ENCODE measurements at places on chromosomes 7 and 10.

- DNase-seq, result no peak
These were observed 53.3 kb downstream of the DIP2C start for GRCh38 chr10:636016-636730.

DNA sequence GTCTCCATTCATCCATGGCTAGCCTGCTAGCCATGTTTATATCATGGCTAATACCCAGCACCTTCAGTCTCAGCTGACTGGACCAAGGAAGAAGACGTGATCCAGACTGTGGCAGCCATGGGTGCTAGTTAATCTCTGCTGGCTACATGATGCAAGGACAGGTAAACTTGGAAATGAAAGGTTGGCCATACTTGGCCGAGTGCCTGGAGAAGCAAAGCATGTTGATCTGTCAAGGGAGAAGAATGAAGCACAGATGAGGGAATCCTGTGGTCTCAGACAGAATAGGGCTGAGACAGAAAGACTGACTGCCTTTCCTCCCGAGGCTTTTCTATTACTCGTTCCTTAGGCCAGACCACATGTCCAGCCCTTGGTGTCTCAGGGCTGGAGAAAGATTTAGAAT is 41.1 kb downstream of the CPVL start:
- DNase-seq, result no peak

DNA sequence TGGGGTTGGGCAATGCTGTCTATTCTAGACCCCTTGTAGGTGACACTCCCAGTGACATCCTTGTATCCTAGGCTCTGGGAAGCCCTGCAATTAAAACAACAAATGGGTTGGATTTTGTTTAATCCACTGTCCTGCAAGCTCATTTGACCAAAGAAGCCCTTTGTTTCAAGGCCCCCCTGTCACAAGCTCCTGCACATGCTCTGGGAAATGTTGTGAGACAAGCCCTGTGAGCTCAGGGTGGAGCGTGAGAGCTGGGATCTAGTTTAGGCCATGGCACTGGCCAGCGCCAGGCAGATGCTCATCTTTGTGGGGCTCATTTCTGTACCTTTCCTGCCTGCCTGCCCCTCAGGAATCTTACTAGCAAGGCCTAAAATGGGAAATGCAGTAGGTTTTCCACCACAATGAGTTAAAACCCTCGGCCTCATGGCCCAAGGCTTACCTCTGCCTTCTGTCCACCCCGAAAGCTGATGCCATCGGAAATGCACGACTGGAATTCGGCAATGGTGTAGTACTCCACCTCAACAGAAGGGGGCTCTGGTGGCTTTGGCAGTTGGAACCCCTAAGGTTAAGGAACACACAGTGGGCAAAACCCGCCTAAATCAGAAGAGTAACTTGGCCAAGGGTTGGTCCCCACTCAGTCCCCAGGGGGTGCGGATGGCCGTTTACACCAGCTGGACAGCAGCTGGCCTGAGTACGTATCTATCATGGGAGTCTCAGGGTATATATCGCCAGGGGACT is 112.0 kb downstream of the NEURL1 start:
- DNase-seq, result peak; percentile 76

- no peak for DNase-seq
These were observed 81.5 kb upstream of the GNAI1 start for GRCh38 chr7:80053124-80053523.

- DNase-seq, result no peak
These were observed 65.0 kb downstream of the RBM33 start for GRCh38 chr7:155709453-155709852.

GRCh38 chr7:107048783-107049418 is 4.4 kb downstream of the PRKAR2B start:
- no peak for DNase-seq

GRCh38 chr7:99098824-99099498 is 44.9 kb downstream of the SMURF1 start:
- peak; percentile 68 for DNase-seq

DNA sequence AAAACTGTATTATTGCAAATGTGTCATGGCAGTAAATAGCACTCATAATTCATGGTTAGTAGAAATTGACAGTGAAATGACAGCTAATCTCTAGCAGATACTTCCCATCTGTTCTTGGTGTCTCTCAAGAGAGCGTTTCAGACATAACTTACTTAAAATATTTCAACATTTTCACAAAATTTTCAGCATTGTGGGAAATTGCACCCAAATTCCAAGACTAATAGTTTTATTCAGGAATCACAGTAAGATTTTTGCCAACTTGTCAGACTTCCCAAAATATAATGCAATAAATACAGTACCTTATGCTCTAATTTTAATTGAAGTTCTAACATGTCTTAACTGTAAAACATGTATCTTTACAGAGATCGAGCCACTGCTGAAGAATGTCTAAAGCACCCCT is 41.2 kb downstream of the STK17A start:
- DNase-seq, result no peak

DNA sequence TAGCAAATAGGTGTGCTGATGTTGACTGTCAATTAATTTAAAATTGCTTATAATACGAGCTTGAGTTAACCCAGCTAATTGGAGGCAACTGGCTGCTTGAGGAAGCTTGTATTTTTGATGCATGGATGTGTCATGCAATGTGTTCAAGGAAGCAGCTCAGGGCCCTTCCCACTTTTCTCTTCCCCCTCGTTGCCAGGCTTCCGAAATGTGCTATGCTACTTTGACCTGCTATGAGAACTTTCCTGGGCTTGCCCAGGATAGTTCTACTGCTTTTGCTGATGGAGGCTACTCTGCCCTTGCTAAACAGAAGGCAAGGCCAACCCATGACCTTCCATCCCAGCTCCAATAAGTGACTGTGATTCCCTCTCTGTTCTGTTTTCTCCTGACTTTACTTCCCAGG is 24.4 kb downstream of the PLCE1 start:
- DNase-seq, result no peak

DNA sequence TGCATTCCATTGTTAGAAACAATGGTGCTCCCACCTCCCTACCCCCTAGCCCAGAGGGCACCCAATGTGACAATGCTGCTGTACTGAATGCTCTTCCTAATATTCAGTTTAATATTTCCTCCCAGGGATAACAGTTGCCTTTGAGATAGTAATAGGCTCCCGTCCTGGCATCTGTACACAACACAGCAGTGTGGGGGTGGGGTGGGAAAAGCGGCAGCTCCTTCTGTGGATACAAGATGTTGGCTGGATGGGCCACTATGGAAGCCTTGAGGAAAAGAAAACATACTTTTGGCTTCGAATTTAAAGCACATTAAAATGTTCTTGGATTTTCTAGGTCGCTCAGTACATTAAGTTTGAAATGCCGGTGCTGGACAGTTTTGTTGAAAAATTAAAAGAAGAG is 9.2 kb upstream of the ZNF22 start:
- DNase-seq, result no peak

DNA sequence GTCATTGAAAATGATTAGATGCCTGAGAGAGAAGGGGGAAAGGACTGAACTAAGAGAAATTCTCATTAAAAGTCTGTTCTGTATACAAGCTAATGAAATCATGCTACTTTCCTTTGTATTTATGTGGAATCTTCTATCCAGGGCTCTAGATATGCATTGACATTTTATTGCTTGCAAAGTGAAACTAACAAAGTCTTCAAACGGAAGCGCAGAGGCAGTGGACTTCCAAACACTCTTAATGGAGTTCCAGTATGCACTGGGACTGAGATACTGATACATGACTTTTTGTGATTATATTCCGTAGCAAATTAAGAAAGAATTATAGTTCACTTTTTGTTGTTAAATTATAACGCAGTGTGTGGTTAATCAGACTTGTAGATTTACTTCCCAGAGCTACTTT is 166.8 kb upstream of the TBX20 start:
- peak; percentile 17 for DNase-seq

DNA sequence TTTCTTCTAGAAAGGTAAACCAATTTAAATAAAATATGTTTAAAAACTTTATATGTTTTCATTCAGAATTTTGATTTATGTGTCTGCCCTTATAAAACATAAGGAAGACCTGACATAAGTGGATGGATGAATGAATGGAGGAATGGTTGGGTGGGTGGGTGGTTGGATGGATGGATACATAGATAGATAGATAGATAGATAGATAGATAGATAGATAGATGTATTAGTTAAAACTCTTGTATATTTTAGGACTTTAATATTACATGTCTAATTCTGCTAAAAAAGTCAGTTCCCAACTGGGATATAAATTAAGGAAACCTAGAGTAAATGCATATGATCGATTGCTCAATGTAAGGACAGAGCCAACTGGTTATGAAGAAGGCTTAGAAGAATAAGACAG is 156.3 kb upstream of the WNT16 start:
- no peak for DNase-seq

DNA sequence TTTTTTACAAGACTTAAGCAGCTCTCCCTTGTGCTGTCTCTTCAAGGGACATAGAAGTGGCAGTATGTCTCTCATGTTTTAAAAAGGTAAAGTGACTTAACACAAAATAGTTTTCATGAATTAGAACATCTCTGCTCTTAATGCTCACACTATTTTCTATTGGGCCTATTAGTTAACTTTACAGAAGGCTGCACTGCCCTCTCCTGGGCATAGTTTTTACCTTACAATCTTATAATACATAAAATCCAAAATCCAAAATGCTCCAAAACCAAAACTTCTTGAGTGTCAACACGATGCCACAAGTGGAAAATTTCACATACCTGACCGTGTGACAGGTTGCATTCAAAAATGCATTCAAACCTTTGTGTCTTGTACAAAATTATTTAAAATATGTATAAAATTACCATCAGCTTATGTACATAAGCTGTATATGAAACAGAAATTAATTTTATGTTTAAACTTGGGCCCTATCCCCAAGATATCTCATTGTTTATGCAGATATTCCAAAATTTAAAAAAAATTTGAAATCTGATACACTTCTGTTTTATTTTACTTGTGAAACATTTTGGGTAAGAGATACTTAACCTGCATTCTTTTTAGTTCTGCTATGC is 25.8 kb downstream of the TES start:
- DNase-seq, result peak; percentile 73

DNA sequence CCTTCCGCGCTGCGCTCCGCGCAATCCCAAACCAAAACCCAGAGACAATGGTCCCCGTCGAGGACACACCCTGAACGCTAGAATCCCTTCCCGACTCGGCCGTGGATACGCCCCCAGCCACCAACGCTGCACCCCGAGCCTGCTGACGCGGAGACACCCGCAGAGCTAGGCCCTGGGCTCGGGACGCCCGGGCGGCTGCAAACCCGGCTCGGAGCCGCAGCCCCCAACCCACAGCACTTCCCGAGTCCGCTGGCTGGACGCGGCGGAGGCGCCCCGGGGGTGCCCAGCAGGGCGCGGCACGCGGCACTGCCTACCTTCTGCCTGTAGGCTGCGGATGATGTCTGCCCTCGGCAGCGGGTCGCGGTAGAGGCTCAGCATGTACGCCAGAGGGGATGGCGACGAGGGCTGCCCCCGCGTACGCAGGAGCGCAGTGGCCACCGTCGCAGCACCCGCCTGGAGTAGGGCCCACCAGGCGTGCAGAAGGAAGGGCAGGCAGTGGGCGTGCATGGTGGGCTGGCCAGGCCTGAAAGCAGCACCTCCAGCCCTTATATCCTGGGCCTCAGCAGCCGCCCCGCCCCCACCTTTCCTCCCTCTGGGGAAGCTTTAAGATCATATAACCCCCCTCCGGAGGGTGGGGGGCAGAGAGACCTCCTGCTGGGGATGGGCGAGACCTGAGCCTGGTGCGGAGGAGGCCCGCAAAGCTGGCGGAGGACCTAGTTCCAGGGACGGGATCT is at the start of gene NODAL:
Gene NODAL, minus strand, starts transcription at position 521 of the 734 bp plus-strand sequence. Its CDS starts 14 bp downstream, at position 507.
- DNase-seq, result no peak

All from fibroblast of villous mesenchyme (primary cell).